ENCODE measurements at places on chromosomes 4 and X.

DNA sequence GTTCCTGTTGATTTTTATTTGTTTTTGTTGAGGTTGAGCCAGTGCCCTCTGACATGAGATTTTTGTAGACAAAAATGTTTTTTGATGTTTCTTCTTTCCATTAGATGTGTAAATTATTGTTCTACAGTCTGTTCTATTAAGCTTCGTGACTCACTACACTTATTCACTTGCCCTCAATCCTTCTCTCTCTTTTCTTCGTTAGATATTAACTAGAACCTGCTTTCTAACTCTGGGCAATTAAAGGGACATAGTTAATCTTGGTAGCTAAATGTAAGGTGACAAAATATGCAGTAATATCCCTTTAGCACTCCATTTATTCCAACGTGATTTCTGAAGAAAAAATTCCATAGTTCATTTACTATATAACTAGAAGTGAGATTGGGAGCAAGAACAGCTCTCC lies 333.9 kb downstream of the PDHA2 start:
- DNase-seq = no peak

- DNase-seq = peak; percentile 40
Measured at GRCh38 chr4:121307445-121308327, 73.1 kb downstream of the QRFPR start.

DNA sequence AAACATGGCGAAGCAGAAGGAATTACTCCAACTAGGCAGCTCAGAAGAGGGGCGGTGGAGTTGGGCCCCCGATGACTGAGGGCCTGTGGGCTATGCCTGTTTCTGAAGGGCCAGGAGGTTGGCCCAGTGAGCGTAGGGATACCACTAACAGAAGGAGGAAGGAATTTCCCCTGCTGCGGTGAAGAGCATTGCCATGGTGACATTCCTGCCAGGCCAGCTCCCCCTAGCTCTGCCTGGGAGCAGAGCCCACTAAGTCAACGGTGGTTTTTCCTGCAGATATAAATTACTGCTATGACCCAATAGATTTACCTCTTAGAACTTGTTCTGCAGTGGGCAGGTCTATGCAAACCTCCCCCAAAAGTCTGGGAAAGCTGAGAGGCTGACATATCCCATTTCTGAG lies 28.9 kb upstream of the HMX1 start:
- no peak for DNase-seq

GRCh38 chr4:169254546-169254983 lies 16.2 kb downstream of the SH3RF1 start:
- DNase-seq = no peak

- peak; percentile 39 for DNase-seq
Measured at GRCh38 chr4:85147481-85148076, 181.1 kb upstream of the WDFY3 start.

DNA sequence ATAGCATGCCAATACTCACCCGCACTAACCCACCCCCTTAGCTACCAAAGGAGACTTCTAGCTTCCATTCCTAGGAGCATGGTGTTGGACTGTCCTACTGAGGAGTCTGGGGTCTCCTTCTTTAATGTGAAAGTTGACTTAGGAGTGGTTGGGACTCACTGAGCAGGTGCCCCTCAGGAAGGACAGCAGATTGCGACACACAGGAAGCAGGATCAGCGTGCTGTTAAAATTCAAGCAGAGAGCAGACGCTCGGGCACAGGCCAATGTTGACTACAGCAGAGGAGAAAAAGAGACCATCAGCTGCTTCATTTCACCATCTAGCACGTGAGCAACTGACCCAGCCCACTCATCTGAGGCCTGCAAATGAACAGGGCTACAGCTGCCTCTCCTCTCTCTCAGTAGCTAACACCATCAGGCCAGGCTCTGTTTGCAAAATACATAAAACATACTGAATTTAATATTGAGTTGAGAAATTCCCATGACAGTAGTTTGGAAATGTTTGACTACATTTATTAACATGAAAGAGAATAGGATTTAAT lies 10.8 kb downstream of the NOX1 start:
- no peak for DNase-seq

- no peak for DNase-seq
Measured at GRCh38 chrX:148513661-148514060, 13.2 kb downstream of the AFF2 start.

- no peak for DNase-seq
Measured at GRCh38 chrX:134246282-134246681, 9.3 kb downstream of the CCDC160 start.

DNA sequence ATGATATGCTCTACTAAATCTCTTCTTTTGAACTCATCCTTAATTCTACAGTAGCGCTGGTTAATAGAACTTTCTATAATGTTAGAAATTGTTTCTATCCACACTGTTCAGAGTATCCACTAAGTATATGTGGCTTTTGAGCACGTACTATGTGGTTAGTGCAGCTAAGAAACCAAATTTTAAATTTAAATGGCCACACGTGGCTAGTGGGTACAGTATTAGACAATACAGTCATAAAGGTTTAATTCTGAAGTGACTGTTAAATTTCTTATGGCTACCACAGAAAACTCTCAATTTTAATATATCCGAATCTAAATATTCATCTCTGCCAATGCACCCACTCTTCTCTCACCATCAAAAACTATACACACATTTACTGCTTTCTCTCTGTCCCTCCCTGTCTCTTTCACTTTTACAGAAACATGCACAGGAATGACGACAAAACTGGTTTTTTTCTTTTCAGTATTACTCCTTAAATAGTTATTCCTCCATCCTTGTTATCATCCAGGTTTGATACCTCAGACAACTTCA lies 583.9 kb downstream of the KCTD8 start:
- DNase-seq = no peak

DNA sequence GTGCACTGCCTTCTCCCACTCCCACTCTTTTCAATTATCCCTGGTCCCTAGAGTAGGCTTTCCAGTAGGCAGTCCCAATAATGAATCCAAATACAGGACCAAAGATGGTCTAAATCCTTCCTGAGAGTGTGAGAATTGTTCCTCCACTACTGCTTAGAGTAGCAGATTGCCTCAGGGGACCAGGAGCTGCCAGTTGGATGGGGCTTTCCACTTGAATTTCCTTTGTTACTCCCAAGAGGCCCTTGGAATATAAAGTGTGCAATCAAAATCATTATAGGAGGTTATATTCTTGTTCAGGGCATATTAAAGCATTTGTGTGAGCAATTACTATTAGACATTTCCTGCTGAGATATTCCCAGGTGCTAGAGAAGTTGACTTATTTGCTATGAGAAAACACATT lies 156.6 kb upstream of the TLL1 start:
- no peak for DNase-seq

GRCh38 chr4:141133999-141134995 lies 1.0 kb upstream of the RNF150 start:
- peak; percentile 24 for DNase-seq

- DNase-seq = no peak
Measured at GRCh38 chrX:123959281-123960063, 2.0 kb upstream of the STAG2 start.

DNA sequence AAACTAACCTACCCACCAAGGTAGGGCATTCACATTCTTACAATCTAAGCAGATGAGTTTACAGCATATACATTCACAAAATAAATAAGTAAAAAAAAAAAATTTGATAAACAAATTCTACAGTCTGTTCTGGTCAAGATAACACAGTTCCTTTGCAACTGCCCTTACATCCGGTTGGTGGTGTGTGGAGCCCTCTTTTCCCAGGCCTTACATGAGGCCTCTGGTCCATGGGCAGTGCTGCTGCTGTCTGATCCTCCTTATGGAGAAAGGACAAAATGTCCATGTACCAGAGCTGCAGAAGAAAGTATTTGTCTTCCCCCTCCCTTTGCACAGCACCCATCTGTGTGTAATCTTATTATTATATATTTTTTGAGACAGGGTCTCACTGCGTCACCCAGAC lies 2.2 kb upstream of the SEPTIN11 start:
- no peak for DNase-seq

DNA sequence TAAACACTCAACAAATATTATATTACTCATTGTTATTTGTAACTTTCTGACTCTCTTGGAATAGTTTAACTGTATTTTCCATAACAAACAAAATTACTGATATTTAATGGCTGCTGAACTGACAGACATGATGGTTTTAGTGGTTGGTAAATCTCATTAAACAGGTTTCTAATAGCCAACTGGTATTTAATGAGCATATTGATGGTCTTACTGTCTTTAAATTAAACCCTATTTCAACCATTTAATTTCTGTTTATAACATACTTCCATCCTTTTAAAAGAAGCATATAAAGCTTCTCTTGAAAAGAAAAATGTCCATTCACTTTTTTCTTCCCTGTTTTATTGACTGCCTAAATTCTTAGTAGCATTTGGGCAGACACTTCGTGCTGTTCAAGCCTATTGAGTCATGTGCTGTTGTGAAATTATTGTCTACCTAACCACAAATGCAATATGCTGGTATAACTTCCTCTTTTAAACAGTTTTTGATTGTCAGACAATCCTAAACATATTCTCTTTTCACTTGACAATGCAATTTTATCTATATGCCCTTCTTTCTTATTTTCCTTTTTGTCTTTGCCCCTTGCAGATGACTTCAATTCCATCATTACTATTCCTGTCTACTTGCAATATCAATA lies 163.9 kb upstream of the SLC7A11 start:
- peak; percentile 97 for DNase-seq

- no peak for DNase-seq
Measured at GRCh38 chr4:114041117-114041475, 61.6 kb upstream of the ARSJ start.

DNA sequence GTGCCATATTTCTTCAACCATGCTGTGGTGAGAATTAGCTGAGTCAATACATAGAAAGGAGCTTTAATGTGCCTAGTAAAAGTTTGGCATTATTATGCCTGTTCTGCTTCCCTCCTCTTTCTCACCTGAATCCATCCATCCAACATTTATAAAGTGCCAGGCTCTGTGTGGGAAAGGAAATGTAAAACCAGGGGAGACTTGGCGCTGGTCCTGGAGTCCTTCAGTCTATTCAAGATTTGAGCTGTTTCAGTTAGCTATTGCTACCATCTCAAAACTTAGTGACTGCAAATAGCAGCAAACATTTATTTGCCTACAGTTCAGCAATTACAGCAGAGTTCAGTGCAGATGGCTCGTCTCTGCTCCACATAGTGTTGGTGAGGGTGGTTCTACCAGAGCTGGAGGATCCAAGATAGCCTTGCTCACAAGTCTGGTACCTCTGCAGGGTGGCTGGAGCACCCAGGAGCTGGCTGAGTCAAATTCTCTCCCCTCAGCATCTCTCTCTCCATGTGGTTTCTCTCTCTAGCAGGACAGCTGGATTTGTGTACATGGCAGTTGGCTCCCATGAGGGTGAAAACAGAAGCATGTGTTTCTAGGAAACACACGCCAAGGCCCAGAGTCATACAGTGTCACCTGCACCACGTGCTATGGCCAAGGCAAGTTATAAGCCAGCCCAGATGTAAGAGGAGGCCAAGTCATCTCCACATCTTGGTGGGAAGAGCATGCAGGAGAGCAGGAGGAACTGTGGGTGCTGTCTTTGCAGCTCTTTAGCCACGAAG lies 77.3 kb downstream of the FHDC1 start:
- DNase-seq = no peak

- DNase-seq = no peak
Measured at GRCh38 chr4:57119054-57119651, 9.0 kb upstream of the IGFBP7 start.

DNA sequence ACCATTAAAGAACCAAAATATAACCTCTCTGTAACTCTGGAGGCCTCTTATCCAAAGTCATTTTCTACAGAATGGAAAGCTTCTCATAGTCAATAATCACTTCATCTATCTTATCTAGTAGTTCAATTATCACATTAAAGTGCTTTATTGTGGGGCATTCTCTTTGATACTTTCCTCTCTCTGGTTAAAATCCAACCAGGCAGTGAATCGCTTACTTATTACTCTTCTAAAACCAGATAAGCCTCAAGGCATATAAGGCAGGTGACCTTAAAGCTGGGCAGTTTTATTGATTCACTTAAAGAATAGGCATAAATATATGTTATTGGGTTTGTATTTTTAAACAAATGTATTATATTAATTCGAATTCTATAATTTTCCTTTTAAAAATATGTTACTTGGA lies 2162.1 kb upstream of the TENM3 start:
- DNase-seq = no peak

DNA sequence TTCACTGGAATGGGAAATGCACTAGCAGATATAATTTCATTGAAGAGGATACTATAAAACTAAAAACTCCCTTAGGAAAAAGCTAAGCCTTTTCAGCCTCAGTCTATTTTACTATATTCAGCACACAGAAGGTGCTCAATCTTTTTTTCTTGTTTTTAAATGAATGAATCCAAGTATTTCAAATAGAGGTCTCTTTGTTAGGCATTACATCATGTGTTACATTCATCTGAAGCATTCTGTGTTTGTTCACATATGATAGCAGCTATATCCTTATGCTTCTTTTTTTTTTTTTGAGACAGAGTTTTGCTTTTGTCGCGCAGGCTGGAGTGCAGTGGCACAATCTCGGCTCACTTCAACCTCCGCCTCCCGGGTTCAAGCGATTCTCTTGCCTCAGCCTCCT lies 278.4 kb downstream of the CAMK2D start:
- no peak for DNase-seq

GRCh38 chrX:155888139-155888538 lies 7.0 kb downstream of the VAMP7 start:
- DNase-seq = peak; percentile 69

DNA sequence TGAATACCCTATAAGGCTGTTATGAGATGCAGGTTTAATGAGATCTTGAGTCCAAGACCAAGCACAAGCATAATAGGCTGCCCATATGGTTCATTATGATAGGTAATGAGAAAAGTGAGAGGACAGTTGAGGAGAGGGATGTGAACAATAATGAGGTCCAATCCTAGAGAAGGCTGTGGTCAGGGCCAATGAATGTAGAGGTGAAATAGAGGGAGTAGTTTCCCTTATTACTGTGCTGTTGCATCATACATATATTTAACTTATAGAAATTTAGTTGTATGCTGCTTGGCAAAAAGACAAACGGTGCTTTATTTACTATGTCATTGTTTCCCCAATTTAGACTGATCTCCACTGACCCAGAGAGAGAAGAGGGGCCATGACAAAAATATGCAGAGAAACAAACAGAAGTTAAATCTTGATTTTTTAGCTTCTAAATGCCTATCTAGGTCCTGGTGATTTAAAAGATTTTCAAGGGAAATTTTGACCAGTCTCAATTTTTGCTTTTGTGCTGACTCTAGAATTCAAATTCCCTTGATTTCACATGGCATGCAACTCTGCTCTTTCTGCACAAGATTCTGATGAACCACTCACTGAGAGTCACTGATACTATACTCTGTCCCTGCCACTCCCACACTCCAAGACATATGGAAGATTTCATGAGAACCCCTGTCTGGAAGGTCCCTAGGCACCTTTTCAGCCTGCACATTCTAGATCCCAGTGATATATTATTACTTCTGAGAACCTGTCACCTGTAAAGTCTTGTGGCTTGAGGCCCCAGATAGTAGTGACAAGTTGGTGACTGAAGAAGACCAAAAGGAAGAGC lies 159.7 kb downstream of the VSIG4 start:
- DNase-seq = no peak

Measured in MV-4-11 (cell line).